Activated CD8-positive, alpha-beta memory T cell treated with anti-CD3 and anti-CD28 coated beads for 1 hour (primary cell): ENCODE measurements at places on chromosomes 3 and 15.

GRCh38 chr15:52083603-52084002, 29.0 kb downstream of the BCL2L10 start:
- no peak for DNase-seq

DNA sequence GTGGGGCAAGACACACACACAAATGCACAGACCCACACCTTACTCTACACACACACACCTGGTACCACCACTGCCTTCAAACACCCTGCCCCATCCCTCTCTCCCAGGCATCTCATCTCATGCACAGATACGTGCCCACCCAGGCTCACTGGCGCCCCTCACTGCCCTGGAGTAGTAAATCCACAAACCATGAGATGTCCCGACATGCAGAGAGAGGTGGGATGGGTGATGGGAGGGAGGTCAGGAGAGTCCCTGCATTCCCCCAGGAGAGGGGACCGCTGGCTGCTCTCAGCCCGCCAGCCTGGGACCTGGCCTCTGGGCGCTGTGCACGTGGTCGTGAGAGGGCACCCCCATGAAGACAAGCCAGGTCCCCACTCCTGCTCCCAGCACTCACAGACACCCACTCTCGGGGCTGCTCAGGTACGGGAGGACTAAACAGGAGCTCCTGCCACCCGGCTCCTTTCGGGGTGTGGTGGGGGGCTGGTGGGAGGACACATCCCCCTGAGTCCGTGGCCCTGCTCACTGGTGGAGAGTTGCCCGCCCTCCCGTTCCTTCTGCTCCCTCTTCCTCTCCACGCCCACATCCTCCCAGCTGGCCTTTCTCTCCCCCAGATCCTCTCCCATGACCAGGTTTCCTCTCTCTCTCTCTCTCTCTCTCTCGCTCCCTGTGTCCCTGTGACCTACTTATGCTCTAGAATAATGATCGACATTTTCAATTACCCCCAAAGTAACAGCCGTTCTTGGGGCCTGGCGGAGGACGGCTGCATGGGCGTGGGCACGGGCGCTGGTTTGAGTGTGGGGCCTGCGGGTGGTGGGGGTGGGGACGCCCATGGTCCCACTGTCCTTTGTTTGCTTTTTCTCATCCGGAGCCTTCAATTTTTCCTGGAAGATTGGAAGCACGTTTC, 18.9 kb upstream of the CSPG4 start:
- DNase-seq, result no peak

DNA sequence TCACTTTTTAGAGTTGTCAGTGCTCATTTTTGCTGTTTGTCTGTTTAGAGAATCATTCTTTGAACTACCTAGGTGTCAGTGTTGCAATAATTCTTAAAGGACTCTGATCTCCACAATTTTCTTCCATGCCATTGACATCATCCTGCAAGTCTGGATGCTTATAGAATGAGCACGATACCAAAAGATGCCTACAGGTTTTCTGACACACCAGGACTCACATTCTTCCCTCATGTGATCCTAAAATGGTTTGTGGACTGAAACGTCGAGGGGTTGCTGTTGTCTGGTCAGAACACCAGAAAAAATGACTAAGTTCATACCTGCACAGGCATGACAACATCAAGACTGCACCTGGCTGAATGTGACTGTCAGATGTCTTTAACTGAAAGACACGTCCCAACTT, 95.9 kb downstream of the SEMA5B start:
- DNase-seq, result no peak

- DNase-seq, result no peak
Observed at GRCh38 chr3:126510308-126510910, 7.2 kb downstream of the UROC1 start.

GRCh38 chr15:99413955-99414754, 151.6 kb upstream of the MEF2A start:
- no peak for DNase-seq

DNA sequence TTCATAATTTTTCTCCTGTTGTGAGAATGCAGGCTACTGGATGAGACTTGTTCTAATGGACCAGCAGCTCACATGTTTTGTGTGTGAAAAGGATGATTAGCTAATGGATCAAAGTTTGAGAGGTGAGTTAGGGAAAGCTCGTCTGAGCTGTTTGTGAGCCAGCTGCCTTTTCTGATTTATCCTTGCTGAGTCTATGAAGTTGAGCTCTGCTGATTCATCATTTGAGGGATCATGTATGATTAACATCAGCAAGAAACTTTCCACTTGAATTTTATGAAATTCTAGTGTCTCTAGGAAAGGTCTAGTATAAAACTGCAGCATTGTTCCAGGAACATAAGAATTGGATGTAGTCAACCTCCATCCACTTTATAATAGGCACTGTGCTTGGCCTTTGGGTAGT, 698.7 kb downstream of the NTRK3 start:
- DNase-seq, result no peak
